ENCODE measurements at places on chromosomes 6 and 20.

- no peak for DNase-seq
These were observed 45.5 kb upstream of the SRF start for GRCh38 chr6:43125555-43125954.

DNA sequence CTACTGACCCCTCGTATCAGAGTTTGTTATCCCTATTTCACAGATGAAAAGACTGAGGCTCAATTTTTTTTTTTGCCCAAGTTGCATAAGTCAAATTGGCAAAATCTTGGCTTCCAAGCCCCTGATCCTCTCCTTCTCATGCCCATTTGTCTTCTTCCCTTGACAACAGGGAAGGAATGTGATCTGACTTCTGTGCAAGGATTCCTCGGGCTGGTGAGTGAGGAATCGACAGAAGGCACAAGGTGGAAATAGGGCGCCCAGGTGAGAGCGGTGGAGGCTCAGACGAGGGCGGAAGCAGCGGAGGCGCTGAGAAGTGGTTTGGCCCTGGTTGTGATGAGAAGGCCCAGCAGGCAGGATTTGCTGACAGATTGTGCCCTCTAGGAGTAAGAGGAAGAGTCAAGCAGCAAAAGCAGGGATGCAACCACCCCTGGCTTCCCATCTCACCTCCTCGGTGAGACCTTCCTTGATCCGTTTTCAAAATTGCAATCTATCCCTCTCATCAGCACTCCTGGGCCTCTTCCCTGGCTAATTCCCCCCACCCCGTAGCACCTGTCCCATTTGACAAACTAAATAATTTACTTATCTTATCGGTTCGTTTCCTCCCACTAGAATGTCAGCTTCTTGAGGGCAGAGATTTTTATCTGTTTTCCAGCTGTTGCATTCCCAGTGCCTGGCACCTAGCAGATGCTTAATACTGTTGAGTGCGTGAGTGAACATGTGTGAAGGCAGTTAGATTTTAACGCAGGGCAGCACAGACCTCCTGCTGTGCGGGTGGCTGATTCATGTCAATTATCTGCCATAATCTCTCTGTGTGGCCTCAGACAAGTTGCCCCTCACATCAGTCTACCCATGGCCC, 3.7 kb upstream of the SIRPA start:
- no peak for DNase-seq

DNA sequence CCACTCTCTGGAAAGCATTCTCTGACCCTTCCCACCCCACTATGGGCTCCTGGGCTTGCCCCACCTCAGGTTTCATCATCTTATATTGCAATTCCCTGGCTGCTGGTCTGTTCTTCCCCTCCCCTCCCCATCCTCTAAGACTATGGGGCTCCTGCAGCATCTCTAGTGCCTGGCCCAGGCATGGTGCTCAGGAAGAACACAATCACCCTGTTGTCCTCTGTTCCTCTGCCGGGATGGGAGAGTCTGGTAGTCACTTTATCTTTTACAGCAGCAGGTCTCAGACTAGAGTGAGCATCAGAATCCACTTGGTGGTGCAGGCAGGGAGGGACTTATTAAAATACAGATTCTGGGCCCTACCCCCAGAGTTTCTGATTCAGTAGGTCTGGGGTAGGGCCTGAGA, 5.0 kb upstream of the LPIN3 start:
- DNase-seq, result no peak

DNA sequence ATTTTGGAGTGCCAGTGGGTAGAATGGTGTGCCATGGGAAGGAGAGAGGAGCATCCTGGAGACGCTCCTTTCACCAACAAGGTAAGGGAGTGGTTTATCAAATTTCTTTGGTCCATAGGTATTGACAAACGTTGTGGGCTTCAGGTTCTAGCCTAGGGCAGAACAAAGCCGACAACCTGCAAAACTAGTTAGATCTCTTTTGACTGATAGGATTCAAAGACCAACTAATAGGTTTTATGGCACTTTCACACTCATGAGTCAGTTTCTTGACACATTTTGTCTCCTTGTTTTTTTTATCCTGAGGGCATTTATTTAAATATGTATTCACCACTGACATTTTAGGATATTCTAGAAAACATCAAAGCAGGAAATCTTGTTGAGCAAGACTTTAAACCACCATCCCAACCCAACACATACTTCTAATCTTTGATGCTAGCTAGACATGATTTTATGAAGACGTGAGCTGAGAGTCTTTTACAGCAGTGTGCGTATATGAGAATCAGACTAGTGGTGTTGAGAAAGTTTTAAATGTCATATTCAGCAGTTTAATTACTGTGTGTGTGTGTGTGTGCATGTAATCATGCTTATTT, 370.4 kb upstream of the HSF2 start:
- DNase-seq, result no peak

DNA sequence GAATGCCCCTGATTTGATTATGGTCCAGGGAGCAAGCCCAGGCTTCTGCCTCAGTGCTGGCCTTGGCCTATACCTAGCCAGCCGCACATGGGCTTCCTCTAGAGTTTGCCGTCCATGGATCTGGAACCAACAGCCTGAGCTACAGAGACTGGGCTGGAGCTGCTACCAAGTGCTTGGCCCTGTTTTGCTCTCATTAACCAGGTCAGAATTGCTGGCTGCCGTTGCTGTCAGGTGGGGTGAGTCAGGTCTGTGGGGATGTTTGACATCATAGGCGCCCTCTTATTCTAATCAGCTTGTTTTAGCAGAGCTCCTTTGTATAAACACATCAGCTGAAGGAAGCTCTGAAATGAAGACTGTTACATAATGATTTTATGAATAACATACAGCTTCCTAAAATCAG, 83.1 kb upstream of the PHACTR2 start:
- DNase-seq, result no peak

GRCh38 chr6:36235309-36235708, 34.6 kb upstream of the PNPLA1 start:
- no peak for DNase-seq

DNA sequence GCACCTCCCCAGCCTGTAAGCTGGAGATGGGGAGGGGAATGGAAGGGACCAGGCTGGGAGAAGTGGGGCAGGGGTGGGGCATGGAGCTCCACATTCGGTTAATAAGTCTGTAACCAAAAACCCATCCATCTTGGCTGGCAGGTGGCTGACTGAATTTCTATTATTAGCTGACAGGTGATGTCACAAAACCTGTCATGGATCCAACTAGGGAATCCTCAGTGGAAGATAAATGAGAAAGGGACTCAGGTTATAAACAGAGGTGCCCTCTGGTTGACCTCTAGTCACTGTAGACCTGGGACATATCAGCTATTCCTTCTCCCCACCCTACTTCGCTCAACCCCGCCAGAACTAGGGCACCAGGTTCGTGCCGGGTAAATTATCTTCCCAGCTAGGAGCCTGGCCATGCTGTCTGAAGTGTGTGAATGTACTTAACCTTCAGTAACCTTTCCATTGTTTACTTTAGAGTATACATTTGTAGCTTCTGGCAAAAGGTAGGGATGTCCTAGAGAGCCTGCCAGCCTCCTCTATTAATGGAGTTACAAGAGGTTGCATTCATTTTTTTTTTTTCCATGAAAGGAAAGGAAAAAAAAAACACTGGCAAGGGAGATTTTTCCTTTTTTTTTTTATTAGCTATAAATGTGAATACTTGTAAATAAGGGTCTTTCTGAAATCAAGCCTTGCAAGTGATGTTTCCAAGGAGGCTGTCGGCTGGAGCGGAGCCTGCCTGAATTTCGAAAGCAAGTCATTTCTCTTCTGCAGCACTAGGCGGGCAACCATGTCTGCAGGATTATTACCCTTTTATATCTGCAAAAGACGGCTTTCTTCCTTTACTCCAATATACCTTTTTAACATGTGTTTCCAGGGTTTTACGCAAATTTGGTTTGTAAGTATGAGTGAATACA, 135.9 kb downstream of the TMEM242 start:
- DNase-seq, result no peak

- no peak for DNase-seq
These were observed 15.9 kb downstream of the OSBPL2 start for GRCh38 chr20:62254021-62254724.

- no peak for DNase-seq
These were observed 23.8 kb downstream of the TAF11 start for GRCh38 chr6:34864007-34864406.

DNA sequence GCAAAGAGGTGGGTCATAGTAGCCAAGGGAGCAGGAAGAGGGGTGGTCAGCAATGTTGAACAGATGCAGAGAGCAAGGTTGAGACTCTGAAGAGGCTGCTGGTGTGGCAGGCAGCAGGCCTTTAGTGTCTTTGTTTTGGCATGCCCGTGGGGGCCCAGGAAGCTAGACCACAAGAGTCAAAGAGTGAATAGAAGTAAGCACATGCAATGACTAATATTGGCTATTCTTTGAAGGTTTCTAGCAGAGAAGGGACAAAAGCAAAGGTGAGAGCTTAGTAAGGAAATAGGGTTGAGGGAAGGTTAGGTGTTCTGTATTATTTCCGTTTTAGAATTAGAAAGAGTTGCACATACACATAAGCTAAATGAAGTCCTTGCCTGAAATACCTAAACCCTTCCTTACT, 18.8 kb downstream of the TDRD6 start:
- no peak for DNase-seq

DNA sequence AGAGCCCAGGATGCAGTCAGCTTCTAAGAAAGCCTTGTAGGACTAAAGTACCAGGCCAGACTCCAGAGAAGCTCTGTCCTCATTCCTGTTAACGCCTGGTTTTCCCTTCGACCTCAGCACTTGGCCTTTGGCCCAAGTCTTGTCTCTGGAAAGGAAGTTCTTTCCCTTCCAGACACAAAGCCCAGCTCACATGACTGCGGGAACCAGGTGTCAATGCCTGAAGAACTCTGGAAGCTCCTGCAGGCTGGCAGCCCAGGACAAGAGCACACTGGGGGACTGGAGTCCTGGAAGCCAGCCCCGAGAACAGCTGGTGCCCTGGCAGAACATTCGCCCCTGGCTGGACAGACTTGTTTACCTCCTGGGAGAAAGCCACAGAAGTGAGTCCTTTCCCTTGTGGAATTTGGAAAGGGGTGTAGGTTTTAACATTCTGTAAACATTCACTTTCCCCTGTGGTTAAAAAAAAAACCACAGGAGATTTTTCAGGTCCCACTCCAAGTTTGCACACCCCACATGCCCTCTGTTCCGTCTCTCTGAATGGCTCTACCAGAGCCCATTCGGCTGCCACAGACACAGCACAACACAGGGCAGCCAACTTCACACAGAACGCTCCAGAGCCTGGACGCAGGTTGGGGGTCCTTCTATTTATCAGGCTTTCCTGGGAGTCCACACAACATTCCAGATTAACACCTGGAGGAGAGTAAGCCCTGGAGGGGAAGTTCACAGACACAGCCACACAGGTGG, 18.1 kb downstream of the ACSS1 start:
- DNase-seq, result no peak

- DNase-seq, result no peak
These were observed 4.5 kb downstream of the CHMP4B start for GRCh38 chr20:33815671-33816070.

GRCh38 chr20:10014431-10014830, 20.4 kb upstream of the ANKEF1 start:
- no peak for DNase-seq

DNA sequence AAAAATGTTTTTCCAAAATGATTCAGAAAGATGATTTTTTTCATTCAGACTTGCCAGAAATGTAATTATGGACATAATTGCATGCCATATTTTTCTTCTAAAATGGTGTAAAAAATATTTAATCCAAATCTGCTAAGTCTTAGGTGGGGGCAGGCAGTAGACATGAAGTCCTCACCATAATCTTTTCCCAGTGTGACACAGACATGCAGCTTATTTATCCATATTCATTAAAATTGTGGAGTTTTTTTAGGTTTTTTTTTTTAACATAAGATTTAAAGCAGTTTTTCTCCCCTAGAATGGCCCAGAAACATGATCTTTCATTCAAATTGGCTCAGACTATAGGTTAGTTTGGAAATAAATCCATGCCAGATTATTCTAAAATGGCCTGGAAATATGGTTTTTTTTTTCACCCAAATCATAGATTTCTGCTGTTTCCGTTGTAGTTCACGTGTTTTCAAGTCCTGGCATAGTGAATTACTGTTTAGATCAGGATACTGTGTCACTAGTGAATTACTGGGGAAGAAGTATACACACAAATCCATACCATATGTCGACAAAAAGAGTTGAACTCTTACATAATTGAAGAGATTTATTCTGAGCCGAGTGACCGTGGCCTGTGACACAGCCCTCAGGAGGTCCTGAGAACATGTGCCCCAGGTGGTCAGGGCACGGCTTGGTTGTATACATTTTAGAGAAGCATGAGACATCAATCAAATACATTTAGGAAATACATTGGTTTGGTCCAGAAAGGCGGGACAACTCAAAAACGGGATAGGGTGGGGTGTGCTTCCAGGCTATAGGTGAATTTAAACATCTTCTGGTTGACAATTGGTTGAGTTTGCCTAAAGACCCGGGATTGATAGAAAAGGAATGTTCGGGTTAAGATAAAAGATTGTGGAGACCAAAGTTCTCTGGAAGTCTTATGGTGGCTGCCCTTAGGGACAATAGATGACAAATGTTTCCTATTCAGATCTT, 33.9 kb downstream of the ZNF133 start:
- no peak for DNase-seq

DNA sequence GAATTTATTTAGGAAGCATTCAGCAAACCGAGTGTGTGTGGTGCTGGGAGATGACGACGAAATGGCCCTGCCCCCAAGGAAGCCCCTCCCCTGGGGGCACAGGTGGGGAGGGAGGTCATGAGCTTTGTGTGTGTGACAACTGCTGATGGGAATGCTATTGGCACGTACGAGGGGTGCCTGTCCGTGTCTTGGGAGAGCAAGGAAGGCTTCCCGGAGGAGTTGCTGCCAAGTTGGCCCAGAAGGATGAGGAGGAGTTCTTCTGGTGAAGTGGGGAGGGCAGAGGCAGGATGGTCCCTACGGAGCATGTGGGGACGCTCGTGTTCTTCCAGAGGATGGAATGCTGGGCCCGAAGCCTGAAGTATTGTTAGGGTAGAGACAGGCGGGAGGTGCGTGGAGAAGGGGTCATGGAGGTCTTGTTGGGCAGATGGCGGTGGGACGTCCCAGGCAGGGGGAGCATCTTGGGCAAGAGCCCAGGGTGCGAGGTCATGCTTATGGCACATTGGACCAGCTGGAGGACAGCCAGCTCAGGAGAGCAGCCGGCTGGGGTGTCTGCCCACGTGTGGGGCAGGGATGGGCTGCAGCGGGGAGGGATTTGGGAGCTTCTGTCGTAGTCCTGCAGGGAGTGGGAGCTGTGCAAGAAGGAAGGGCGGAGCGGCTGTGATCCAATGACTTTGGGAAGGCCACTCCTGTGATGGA, 46.1 kb downstream of the SYNJ2 start:
- DNase-seq, result no peak

DNA sequence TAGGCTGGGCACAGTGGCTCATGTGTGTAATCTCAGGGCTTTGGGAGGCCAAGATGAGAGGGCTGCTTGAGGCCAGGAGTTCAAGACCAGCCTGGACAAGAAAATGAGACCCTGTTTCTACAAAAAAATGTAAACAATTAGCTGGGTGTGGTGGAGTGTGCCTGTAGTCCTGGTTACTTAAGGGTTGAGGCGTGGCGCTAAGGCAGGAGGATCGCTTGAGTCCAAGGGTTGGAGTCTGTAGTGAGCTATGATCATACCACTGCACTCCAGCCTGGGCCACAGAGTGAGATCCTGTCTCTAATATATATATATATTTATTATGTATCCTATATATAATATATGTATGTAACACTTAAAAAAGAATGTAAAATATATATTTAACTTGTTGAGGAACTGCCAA, 7.9 kb upstream of the ABRACL start:
- no peak for DNase-seq

All from endothelial cell (in vitro differentiated cells).